ENCODE measurements at places on chromosomes 12 and 14.
A peak's percentile ranks its signal among the peaks of the same experiment; 100 is the strongest.

- no peak for DNase-seq
Observed at GRCh38 chr12:30002677-30003076, 218.9 kb upstream of the TMTC1 start.

DNA sequence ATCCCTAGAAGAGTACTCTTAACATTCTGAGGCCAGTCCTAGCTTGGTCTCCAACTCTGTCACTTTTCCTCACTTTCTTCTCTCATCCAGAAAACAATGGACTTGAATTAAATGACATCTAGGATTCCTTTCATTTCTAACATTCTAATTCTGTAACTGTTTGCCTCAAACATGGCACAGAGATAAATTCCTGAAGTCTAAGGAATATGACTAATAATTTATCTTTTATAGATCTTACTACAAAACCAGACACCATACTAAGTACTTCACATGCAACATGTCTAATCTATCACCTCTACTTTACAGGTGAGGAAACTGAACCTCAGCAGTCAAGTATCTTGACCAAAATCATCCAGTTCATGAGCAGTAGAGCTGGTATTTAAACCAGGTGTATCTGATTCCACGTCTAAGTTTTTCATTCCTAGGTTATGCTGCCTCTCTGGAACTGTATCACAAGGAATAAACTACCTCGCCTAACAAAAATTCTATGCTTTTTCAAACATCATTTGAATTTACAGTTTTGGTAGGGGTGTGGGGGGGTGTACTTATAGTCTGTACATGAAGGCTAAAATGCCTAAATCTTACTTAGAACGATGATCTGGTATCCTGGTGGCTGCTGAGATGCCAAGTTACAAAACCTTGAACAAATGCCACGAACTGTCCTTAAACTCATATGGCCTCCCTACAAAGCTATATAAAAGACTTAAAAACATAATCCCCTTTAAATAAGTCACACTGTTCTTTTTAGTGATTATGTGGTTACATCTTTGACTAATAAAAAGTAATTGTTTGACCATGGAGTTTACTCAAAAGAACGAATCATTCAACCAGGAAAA lies 41.6 kb downstream of the ATXN2 start:
- DNase-seq = no peak

DNA sequence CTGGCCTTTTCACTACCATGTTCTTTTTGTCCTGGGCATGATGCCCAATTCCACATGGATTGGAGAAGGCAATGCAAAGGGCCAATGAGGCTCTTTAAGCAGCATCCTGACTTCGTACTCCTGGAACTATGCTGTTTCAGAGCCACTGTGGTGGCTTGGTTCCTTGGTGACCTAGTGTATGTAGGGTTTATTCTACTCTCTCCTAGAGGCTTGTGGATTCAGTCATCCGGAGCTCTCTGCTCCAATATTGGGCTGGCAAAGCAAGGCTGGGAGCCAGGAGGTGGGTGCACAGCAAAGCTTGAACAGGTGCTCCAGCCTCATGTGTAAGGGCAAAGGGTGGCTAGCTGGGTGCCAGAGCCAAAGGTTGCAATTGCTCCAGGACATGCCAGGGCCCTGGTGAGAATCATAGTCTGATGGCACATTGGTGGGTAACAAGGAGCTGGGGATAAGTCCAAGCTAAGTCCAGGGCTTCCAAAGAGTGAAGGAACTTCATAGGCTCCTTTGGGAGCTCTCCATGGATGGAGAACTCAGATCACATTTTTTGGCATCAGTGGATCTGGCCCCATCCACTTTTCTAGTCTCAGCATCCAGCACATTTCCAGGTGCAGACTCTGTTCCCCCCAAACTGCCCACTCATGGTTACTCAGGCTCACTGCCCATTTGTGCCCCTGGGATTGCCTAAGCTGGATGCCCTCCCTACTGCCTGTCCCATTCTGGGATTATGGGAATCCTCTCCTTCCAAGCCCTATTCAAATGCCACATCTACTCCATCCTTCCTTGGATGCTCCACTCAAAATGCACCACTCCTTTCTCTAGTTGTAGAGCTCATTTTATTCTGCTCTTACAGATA lies 253.9 kb downstream of the EMP1 start:
- no peak for DNase-seq

- DNase-seq = no peak
Observed at GRCh38 chr12:90729736-90730135, 225.2 kb downstream of the CCER1 start.

- no peak for DNase-seq
Observed at GRCh38 chr12:14200598-14200997, 164.9 kb upstream of the ATF7IP start.

DNA sequence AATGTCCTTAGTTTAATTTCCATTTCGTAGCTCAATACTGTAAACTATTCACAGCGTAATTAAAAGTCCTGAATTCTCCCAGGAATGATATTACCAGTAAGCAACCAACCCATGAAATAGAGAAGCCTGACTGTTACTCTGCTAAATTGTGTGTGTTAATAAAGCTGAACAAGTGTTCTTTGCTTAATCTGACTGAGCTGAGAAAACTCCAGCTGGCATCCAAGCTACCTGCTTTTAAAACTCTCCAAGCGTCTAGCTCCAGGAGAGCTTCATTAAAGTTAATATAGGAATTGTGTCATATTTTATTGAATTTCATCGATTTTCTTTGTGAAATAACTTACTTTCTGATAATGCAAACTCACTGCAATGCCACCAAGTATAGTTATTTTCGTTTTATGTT lies 524.4 kb downstream of the SLC16A7 start:
- DNase-seq = no peak

- DNase-seq = no peak
Observed at GRCh38 chr12:75364919-75365318, 26.0 kb upstream of the GLIPR1L2 start.

- peak; percentile 12 for DNase-seq
Observed at GRCh38 chr12:67650388-67651131, 2.0 kb downstream of the DYRK2 start.

DNA sequence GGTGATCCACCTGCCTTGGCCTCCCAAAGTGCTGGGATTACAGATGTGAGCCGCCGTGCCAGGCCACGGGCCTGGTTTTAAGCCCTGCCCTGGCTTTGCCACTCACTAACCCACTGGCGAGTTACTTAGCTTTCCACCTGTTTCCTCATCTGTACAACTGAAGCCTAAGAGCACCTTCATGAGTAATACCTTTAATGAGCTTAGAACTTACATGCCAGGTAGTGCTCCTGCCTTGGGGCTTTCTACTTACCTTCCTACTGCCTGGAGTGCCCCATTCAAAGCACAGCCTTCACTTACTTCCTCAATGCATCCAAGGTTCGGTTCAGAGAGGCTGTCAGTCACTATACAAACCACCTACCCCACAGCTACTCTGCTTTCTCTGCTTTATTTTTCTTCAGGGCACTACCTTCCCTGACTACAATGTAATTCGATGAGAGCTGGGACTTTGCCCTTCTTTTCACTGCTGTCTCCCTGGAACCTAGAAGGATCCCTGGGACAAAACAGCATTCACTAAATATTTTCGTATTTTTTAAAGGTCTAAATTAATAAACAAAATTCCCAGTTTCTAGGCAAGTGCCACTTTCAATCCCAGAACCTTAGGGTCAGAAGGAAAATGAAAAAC lies 13.8 kb downstream of the ZCCHC8 start:
- no peak for DNase-seq

DNA sequence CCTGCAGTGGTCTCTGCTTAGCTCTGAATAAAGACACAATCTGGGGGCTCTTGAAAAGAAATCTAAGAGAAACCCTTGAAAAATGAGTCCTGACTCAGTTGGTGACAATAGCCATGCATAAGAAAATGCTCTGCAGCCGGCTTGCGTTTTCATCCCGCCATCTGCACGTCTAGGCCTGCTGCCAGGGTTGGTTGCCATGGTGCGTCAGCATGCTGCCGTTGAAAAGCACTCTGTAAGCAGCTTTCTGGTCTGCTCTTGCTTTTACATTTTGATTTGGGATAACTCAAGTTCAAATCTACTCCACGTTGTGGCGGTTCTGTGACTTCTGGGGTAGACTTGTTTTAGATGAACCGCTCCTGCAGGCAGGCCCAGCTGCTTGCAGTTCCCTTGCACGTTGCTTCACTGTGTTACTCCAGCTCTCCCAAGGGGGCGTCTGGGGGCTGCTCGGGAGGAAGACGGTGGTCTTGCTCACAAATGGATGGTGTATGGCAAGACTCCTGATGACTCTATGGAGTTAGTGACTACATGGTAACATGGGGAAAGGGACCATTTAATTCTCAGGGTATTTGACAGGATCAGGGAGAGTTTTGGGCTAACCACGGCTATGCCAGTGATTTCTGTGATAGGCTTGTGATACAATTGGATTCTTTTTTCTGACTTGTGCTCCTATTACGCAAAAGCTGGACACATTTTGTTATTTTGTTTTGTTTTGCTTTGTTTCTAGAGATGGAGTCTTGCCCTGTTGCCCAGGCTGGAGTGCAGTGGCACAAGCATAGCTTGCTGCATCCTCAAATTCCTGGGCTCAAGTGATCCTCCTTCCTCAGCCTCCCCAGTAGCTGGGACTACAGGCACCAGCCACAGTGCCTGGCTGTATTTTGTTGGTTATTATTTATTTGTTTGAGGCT lies 15.8 kb downstream of the WNT5B start:
- no peak for DNase-seq

GRCh38 chr12:63753743-63754142 lies 26.0 kb upstream of the RXYLT1 start:
- no peak for DNase-seq

- no peak for DNase-seq
Observed at GRCh38 chr14:97457575-97458085, 660.4 kb downstream of the VRK1 start.

GRCh38 chr14:82060219-82060618 lies 526.6 kb upstream of the SEL1L start:
- DNase-seq = no peak

GRCh38 chr14:71550367-71550766 lies 381.9 kb upstream of the RGS6 start:
- DNase-seq = no peak

GRCh38 chr12:99810718-99811593 lies 163.4 kb downstream of the GARIN6 start:
- DNase-seq = no peak

- no peak for DNase-seq
Observed at GRCh38 chr12:60209933-60210332, 614.1 kb downstream of the SLC16A7 start.

- DNase-seq = no peak
Observed at GRCh38 chr12:130615861-130616345, 100.2 kb downstream of the RIMBP2 start.

DNA sequence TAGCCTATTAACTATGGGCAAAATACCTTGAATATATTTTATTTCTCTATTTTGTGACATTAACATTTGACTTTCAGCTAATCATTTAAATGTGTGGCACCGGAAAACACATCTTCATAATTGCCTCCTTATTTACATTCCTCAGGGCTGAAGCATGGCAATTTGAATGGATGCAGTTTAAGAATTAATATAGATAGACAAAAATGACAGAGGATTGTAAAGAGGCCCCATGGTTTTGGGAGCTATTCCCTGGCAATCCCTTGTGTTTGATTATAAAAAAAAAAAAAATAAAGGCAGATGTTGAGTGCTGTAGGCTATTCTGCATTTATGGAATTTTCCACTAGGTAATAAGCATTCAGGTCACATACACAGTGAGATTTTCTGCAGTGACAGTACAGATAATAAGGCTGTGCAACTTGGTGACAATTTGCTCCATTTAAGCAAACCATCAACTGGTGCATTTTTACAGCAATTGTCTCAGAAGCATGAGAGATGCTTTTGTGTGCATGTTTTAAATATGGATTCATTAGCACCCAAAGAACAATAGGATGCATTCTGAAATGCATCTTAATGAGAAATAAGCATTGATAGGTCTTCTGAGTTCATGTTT lies 123.2 kb upstream of the SLC38A4 start:
- DNase-seq = no peak

DNA sequence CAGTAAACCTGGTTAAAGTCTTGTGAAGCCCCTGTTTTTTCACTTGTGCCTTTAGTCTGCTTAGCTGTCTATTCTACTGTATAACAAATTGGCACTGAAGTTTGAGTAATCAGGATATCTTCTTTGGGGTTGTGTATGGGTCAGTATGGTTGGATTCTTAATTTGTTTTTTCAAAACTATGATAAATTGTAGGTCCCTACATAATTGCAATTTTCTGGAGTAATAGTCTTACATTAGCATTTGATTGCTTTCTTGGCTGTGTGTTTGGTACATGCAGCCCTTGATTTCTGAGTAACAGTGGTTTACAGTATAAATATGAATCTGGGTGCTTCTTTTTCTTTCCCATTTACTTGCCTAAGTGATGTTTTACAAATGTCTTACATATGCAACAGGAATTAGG lies 186.6 kb downstream of the TMTC2 start:
- DNase-seq = no peak

Measured in nephron progenitor cell (in vitro differentiated cells).